Esophagus squamous epithelium (tissue), 5 donors: ENCODE measurements at places on chromosomes 1 and 21. TPM values are rescaled to one million over a fixed set of nuclear protein-coding genes. Genes with fewer than 3 reads are reported as not detected.

Gene LHX8
- total RNA-seq, result 1.3 TPM

Gene BARHL2
- not detected for total RNA-seq

Gene OR2T5
- total RNA-seq, result not detected

Gene ATAD3C
- under 0.01 TPM for total RNA-seq

Gene LCE6A
- not detected for total RNA-seq

Gene FLG2
- total RNA-seq, result not detected

DNA sequence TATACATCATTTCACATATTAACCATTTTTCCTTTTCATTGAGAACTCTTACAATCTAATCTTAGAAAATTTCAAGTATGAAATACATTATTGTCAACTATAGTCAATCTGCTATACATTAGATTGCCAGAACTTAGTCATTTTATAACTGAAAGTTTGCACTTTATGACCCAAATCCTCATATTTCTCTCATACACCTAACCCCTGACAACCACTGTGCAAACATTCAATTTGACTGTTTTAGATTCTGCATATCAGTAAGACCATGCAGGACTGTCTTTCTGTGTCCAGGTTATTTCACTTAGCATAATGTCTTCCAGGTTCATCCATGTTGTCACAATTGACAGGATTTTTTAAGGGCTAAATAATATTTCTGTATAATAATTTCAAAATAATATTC lies 1299.0 kb upstream of the B3GALT2 start:
- no peak overlapping the region for H3K4me3 ChIP-seq
- H3K4me1 ChIP-seq, result no peaks in the 10 kb centered on the region
- no peaks in the 10 kb centered on the region for H3K27me3 ChIP-seq
- no peaks in the 10 kb centered on the region for H3K36me3 ChIP-seq
- no peak overlapping the region for H3K27ac ChIP-seq

DNA sequence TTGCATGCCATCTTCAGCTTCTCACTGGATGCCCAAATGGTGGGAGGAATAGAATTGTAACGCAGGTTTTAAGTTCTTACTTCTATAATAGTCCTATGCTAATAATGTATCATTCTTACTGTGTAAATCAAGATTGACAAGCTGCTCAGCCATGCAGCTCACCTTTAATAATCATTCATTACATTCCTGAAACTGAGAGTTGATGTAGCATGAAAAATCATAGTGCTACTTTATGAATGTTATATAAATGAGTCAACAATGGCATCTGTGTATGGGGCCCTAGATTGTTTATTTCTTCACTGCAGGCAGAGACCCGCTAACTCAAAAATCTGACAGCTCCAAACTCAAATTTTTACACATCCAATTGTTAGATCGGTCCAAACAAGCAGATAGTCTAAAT lies 34.4 kb downstream of the FH start:
- no peak overlapping the region for H3K27ac ChIP-seq
- no peaks in the 10 kb centered on the region for H3K4me1 ChIP-seq
- H3K36me3 ChIP-seq, result no peaks in the 10 kb centered on the region
- no peak overlapping the region for H3K4me3 ChIP-seq
- DNase-seq, result no peak
- no peaks in the 10 kb centered on the region for H3K27me3 ChIP-seq

DNA sequence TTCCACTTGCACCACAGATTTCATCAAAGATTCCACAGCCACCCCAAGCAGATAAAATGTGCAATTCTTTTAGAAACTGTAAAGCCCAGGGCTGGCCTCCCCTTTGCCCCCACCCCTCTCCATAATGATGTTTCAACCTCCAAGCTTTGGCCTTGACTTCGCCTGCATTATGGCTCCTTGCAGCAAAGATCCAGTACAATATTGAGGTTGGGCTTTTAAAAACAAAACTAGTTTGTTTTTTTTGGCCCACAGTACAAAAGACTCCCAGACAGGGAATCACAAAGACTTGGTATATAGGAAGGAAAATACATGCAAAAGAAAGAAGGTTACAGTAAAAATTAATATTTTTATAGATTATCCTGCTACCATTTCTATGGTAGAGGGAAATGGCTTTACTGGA lies 356.5 kb upstream of the PTBP2 start:
- H3K27me3 ChIP-seq, result no peaks in the 10 kb centered on the region
- no peak overlapping the region for H3K27ac ChIP-seq
- H3K36me3 ChIP-seq, result no peaks in the 10 kb centered on the region
- H3K4me3 ChIP-seq, result no peak overlapping the region

DNA sequence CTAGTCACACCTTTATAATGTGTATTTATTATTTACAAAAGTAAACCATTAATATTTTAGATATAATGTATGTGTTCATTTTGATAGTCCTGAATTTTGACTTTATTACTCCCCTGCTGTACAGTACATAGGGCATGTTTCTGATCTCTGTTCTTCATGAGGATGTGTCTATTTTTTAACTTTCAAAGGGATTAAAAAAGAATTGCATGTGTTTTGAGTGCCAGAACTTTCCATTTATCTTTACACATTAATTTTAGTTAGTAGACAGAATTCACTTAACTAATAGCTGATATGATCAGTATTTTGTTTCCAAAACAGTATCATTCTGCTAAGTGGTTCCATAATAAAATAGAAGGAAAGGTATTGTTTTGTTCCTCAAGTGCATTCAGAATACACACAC lies 3.1 kb downstream of the PBX1 start:
- peak overlapping the region; percentile 74 for H3K4me3 ChIP-seq
- DNase-seq, result no peak
- H3K27me3 ChIP-seq, result no peaks in the 10 kb centered on the region
- H3K4me1 ChIP-seq, result peaks cover 6% of the 10 kb centered on the region
- peak overlapping the region; percentile 90 for H3K27ac ChIP-seq
- no peaks in the 10 kb centered on the region for H3K36me3 ChIP-seq

GRCh38 chr1:235865565-235866204 lies 1.0 kb downstream of the LYST start:
- peak overlapping the region; percentile 86 for H3K4me3 ChIP-seq
- no peaks in the 10 kb centered on the region for H3K36me3 ChIP-seq
- no peaks in the 10 kb centered on the region for H3K27me3 ChIP-seq
- peaks cover 3% of the 10 kb centered on the region for H3K4me1 ChIP-seq

GRCh38 chr1:109578947-109579443 lies 30.6 kb downstream of the GNAI3 start:
- H3K27ac ChIP-seq, result no peak overlapping the region
- peaks cover 99% of the 10 kb centered on the region for H3K36me3 ChIP-seq
- H3K4me3 ChIP-seq, result no peak overlapping the region
- no peak for DNase-seq

- H3K4me1 ChIP-seq, result peaks cover 30% of the 10 kb centered on the region
- no peaks in the 10 kb centered on the region for H3K36me3 ChIP-seq
- H3K27me3 ChIP-seq, result no peaks in the 10 kb centered on the region
- H3K4me3 ChIP-seq, result peak overlapping the region; percentile 44
Observed at GRCh38 chr1:15703562-15703961, 19.4 kb downstream of the PLEKHM2 start.

DNA sequence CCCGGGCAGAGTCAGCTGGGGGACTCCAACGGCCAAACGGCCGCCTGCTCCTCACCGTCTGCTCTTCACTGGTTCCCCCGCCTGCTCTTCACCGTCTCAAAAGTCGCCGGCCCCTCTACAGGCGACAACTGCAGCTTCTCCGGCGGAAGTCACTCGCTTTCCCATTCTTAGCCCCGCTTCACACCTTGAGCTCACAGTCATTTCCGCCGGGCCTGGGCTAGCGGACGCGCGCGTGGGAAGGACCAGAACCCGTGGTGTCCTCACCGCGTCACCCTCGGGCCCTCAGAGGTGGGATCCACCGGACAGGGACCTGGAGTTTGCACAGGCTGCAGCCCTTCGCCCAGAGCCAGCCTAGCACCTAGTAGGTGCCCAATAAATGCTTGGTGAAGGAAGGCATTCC lies 27.9 kb upstream of the HJV start:
- H3K27me3 ChIP-seq, result no peaks in the 10 kb centered on the region
- H3K36me3 ChIP-seq, result no peaks in the 10 kb centered on the region
- H3K27ac ChIP-seq, result no peak overlapping the region
- H3K4me1 ChIP-seq, result no peaks in the 10 kb centered on the region
- no peak for DNase-seq

GRCh38 chr21:37994211-37994610 lies 78.0 kb upstream of the KCNJ6 start:
- H3K4me3 ChIP-seq, result no peak overlapping the region
- no peaks in the 10 kb centered on the region for H3K4me1 ChIP-seq
- no peak overlapping the region for H3K27ac ChIP-seq
- H3K36me3 ChIP-seq, result no peaks in the 10 kb centered on the region
- no peak for DNase-seq
- no peaks in the 10 kb centered on the region for H3K27me3 ChIP-seq

- DNase-seq, result no peak
- no peaks in the 10 kb centered on the region for H3K36me3 ChIP-seq
- no peaks in the 10 kb centered on the region for H3K27me3 ChIP-seq
- peak overlapping the region; percentile 53 for H3K27ac ChIP-seq
- H3K4me1 ChIP-seq, result no peaks in the 10 kb centered on the region
Observed at GRCh38 chr1:100443811-100444571, 91.7 kb downstream of the CDC14A start.

DNA sequence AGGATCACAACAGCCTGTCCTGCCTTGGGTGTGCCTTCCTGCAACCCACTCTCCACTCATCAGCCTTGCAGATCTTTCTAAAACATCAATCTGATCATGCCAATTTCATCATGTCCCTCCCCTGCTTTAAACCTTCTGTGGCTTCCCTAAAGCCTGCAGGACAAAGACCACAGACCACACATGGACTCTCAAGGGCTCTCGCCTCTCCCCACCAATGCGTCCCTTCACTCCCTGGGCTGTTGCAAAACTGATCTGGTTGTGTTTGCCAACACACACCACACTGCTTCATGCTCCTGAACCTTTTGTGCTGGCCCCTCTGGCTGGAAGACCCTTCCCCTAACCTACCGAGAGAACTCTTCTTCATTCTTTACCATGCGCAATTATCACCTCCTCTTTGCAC lies 72.4 kb downstream of the ITPKB start:
- H3K27ac ChIP-seq, result no peak overlapping the region
- H3K36me3 ChIP-seq, result no peaks in the 10 kb centered on the region
- peaks cover 28% of the 10 kb centered on the region for H3K4me1 ChIP-seq
- H3K27me3 ChIP-seq, result no peaks in the 10 kb centered on the region

DNA sequence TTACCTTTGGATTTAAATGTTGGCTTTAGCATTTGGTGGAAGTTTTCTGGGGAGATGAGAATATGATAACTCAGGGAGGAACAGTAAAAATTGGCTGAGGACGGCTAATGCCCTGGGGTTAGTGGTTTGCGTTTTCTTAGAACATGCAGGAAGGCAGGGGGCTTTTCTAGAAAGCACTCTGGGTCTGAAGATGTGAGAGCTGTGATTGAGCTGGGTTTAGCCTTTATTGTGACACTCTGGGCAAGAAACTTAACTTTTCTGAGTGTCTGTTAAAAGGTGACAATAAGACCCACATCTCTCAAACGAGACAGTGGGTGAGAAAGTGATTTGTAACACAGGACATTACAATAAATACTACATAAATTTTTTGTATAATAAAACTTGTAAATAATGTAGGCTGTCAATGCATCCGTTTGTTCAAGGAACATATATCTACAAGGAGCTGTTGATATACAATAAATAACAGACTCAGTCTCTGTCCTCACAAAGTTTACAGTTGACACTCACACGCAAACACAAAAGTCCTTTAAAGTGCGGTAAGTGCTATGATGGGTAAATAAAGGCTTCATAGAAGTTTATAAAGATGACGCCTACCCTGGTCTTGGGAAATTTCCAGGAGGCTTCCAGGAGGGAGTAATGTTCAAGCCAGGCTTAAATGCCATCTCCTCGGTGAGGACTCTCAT lies 49.5 kb upstream of the MRPS6 start:
- no peaks in the 10 kb centered on the region for H3K27me3 ChIP-seq
- no peak overlapping the region for H3K27ac ChIP-seq
- H3K4me1 ChIP-seq, result no peaks in the 10 kb centered on the region
